HS-27A (cell line): ENCODE measurements at places on chromosomes 3 and 15.
A peak's percentile ranks its signal among the peaks of the same experiment; 100 is the strongest.

- no peak for DNase-seq
Measured at GRCh38 chr15:50018491-50018890, 100.5 kb downstream of the ATP8B4 start.

GRCh38 chr3:105867712-105868430 is 941 bp downstream of the CBLB start:
- peak; percentile 20 for DNase-seq

GRCh38 chr3:146138902-146139301 is 22.1 kb downstream of the PLOD2 start:
- no peak for DNase-seq

GRCh38 chr15:72566973-72567372 is 87.5 kb upstream of the GOLGA6B start:
- no peak for DNase-seq

- DNase-seq = no peak
Measured at GRCh38 chr3:180063783-180064182, 27.0 kb upstream of the PEX5L start.

DNA sequence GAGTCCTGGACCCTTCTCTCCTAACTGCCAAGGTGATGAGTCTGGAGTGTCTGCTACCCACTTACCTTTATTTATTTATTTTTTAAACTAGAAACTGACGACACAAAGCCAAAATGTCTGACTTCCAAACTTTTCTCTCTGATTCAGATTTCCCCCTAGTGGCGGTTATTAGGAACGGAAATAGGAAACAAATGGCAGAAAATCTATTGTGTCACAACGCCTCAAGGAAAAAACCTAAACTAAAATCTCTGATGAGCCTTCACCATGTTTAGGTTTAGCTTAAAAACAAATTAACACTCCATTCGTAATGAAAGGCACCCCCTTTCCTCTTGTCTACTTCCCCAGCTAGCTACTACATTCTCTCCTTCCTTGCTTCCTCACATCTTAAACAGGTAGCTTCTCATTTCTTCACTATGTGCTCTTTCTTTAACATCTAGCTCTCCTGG is 94.0 kb upstream of the MEX3B start:
- no peak for DNase-seq

GRCh38 chr15:64013179-64014062 is 32.9 kb downstream of the DAPK2 start:
- no peak for DNase-seq
